Activated naive CD4-positive, alpha-beta T cell treated with anti-CD3 and anti-CD28 coated beads for 36 hours (primary cell): ENCODE measurements at places on chromosomes 7 and 10.

GRCh38 chr10:43235070-43235900 lies 31.6 kb downstream of the RASGEF1A start:
- DNase-seq: peak; percentile 2

- peak; percentile 46 for DNase-seq
Observed at GRCh38 chr7:7920481-7920880, 48.1 kb upstream of the GLCCI1 start.

GRCh38 chr7:34038816-34039470 lies 133.6 kb downstream of the BMPER start:
- DNase-seq: no peak

GRCh38 chr10:75399461-75400162 lies 2.0 kb downstream of the ZNF503 start:
- peak; percentile 65 for DNase-seq
